ENCODE measurements at places on chromosomes 5 and 9. TPM values are rescaled to one million over a fixed set of nuclear protein-coding genes. Genes with fewer than 3 reads are reported as not detected.
A peak's percentile ranks its signal among the peaks of the same experiment; 100 is the strongest.

DNA sequence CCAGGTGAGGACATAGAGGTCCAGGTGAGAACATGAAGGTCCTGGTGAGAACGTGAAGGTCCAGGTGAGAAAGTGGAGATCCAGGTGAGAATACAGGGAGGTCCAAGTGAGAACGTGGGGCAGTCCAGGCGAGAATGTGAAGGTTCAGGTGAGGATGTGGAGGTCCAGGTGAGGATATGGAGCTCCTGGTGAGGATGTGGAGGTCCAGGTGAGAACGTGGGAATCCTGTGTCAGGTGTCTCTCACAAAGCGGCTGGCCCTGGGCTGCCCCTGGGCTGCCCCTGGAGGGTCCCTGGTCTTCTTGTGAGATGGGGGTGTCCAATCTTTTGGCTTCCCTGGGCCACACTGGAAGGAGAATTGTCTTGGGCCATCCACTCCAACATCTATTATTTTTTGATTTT is 133.4 kb downstream of the MRPL36 start:
- DNase-seq: peak; percentile 66

GRCh38 chr9:101354143-101354764 is 30.6 kb downstream of the BAAT start:
- DNase-seq: no peak

DNA sequence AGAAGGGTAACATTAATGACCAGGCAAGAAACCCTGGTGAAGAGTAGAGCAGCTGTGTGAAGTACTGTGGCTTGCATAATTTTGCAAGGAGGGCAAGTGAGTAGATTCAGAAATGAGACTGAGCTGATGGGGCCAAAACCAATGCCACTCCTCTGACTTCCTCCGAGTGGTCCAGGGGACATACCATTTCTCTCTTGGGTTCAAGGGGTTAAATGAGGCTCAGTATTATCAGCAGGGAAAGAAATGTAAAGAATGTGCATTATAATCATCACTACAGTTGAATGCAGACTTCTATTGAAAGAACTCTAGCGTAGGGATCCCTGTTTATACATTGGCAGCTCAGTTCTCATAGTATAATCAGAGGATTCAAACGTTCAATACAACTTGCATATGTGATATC is 9.9 kb downstream of the POLR3G start:
- DNase-seq: no peak

GRCh38 chr5:137730336-137730735 is 5.6 kb downstream of the KLHL3 start:
- no peak for DNase-seq

DNA sequence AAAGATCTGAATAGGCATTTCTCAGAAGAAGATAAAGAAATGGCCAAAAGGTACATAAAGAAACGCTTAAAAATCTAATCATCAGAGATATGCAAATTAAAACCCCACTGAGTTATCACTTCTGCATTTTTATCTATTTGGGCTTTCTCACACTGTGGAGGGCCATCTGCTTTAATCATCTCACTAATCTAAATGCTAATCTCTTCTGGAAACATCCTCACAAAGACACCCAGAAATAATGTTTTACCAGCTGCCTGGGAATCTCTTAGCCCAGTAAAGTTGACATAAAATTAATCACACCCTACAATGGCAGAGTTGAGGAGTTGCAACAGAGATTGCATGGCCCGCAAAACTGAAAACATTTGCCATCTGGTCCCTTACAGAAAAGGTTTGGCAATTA is 407.9 kb upstream of the CYLC2 start:
- no peak for DNase-seq

GRCh38 chr9:133732639-133733408 is 5.3 kb downstream of the SARDH start:
- no peak for DNase-seq

DNA sequence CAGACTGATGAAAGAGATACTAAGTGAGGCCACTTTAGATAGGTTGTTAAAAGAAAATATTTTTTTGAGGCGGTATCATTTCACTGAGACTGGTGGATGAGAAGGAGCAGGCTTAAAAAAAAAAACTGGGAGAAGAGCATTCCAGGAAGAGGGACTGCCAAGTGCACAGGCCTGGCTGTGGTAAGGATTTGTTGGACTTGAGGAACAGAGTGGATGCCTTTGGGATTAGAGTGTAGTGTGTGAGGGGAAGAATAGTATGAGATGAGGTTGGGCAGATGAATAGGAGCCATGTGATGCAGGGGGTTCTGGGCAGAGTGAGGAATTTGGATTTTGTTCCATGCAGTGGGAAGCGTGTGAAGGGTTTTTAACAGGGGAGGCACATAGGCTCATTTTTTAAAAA is 57.9 kb downstream of the PBX3 start:
- DNase-seq: no peak

DNA sequence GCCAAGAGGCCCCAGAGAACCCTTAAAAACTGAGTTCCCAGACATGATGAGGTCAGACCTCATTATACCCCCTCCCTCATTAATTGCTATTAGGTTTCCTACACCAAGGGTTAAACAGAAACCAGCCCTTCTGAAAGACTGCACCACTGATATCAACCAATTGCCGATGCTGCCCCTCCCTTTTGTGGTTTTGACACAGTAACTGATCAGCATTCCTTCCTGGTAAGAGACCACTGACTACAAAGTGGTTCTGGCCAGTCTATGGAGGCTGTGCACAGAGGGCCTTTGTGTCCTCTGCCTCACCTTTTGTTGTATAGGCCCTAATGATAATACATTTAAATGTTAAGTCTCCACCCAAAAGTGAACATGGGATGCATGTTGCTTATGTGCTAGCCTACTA is 201.5 kb downstream of the FRMD3 start:
- no peak for DNase-seq

DNA sequence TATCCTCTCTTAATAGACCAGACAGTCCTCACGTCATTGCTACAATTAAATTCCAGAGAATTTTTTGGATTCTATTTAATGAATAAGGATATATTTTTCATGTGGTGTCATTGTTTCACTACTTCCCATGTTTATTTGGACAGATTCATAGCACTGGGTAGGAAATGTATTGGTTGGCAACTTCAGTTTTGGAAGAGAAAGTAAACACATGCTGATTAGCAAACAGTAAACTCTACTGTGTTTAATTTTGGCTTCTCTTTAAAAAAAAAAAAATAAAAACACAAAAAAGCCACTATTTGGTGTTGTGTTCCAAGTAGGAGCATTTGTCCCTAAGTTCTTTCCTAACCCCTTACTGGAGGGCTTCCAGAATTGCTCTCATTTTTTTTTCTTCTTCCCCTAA is 77.3 kb downstream of the NFIB start:
- DNase-seq: no peak

GRCh38 chr5:102040326-102040725 is 255.8 kb downstream of the SLCO4C1 start:
- DNase-seq: no peak

- no peak for DNase-seq
These were observed 205.6 kb downstream of the DENND1A start for GRCh38 chr9:123724211-123724796.

- no peak for DNase-seq
These were observed 27.5 kb downstream of the SLIT3 start for GRCh38 chr5:169273451-169273850.

- DNase-seq: no peak
These were observed 83.4 kb downstream of the ACTL7B start for GRCh38 chr9:108772301-108772894.

GRCh38 chr5:30539004-30539634 is 654.4 kb upstream of the CDH6 start:
- DNase-seq: no peak

DNA sequence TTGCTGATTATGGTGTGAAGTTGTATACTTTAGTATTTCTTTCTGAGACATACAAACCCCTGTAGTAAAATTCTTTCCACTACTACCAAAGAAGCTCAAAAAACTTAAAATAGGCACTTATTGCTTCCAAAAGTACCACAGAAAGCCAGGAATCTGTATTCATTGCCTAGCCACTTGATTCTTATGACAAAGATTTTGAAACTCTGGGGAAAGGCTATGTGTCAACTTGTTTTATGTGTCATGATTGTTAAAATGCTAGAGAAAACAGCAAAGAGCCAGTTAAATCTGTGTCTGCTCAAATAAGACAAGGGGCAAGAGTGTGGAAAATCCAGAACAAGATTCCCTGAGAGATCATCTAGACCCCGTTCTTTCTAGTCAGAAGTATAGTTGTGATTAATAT is 6.0 kb downstream of the KIF2A start:
- DNase-seq: no peak

DNA sequence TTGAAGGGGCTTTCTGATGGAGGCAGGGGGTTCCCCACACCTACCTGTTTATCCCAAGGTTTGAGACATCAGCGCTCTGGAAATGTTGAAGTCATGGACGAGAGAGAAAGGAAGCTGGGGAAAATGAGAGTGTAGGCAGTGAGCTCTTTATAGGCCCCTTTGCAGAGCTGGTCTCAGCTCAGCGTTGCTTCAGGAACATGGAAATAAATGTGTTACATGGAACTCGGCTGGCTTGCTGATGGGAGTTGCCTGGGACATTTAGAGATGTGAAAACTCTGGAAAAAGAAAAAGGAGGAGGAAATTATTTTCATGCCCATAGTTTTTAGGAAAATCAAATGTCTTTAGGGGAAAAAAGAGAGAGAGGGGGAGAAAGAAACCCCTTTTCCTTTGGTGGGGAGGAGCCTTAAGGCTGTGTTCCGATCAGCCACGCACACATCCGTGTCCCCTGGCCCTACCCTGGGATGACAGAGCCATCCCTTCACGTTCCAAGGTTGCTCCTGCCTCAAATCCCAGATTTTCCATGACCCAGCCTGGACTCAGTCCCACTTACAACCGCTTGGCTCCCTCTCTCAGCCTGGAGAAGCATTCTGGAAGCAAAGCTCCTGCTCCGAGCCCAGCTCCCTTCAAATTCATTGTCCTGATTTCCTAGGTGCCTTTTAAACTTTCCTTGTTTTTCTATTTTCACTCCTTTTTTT is 78.3 kb downstream of the COL27A1 start:
- DNase-seq: peak; percentile 21

DNA sequence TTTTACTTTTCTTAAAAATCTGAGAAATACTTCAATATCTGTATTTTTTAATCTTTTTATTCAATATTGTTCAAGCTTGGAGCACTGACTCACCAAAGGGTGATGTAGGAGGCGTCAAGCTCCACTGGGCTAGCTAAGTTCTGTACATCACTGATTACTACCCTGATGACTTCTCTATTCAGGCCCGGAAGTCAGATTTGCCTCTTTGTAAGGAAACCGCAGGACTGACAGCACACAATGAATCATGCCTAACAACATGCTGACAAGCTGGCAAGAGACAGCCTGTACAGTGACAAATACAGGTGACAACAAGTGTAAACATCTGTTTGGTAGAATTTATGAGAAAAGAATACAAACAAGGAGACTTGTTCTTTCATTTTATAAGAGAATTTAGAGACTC is 627.9 kb upstream of the RORB start:
- DNase-seq: no peak

DNA sequence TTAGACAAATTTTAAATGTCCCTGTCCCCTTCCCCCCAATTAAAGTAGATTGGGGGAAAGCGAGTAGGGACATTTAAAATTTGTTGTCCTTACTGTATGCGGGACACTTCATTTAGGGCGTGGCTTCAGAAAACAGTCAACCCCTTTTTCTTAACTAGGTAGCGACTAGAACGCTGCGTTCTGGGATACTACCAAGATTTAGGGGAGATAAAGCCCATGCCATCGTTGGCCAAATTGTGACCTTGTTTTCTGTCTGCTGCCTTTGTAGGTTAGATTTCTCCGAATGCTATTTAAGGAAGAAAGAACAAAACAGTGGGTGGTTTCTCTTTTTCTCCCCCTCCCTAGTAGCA is 1.2 kb downstream of the CKS2 start:
- DNase-seq: no peak

- DNase-seq: no peak
These were observed 72.9 kb upstream of the PRLR start for GRCh38 chr5:35303152-35303551.

DNA sequence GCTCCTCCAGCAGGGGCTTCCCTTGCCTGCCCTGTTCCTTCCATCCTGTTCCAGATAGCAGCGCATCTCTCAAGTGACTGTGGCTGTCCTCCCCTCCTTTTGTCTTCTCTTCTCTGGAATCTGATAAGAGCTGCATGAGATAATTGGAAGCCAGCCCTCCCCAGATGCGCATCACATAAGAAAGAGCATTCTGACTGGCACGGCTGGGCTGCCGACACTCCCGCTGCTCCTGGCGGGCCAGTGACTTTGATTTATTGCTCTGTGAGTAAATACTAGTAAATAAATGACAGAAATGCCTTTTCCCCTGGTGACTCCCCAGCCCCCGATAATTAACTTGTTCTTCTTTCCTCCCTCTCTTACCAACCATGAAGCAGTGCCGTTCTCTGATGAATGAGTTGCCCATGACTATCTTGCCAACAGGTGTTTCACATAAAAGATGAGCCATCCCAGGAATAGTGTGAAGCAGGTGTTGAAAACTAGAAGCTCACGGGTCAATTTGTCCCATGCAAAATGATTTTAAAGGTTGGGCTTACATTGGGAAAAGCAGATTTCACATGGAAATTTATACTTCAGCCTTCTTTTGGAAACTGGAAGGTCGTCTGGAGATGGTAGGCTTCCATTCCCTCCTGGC is 212.3 kb downstream of the ERCC6L2 start:
- peak; percentile 49 for DNase-seq

DNA sequence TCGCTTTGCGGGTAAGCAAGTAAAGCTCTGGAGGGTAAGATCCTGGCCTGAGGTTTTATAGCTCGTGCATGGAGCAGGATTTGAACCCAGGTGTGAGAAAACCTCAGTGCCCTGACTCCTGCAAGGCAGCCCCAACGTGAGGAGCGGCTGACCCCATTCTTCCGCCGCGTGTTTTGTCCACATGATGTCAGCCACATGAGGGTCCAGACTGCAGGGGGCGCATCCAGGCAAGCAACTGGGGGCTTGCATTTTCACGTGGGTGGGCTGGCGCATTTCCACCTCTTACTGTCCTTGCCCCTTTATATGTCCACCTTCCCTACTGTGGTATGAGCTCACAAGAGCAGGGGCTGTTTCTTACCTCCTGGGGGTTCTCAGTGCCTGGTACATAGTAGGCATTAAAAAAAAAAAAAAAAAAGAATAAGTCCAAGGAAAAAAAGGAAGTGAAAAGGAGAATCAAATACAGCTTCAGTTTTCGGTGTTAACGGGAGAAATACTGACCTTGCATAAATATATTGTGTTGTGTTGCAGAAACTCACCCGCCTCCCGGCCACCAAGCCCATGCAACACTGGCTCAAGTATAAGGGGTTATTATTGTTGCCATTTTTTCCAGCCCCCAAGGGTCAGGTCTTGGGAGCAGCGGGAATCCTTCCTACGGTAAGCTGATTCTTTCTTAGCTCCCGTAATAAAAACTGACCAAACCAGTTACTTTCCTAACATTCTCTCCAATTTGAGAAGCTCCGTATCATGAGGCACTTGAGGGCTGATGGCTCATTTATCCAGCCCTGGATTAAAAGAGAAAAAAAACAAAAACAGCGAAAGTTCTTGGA is 15.0 kb downstream of the TLX3 start:
- DNase-seq: no peak

GRCh38 chr9:68577774-68578591 is 37.3 kb upstream of the TMEM252 start:
- DNase-seq: no peak

SEMA6A gene
- total RNA-seq: 7.0 TPM

CCDC69 gene
- 25.0 TPM for total RNA-seq

HTR1A gene
- total RNA-seq: not detected

GABRG2 gene
- total RNA-seq: not detected

HMGXB3 gene
- total RNA-seq: 27.5 TPM

ACOT12 gene
- total RNA-seq: 1.1 TPM

GABRP gene
- 6.8 TPM for total RNA-seq

PCDHA9 gene
- total RNA-seq: not detected

TSLP gene
- 0.46 TPM for total RNA-seq

SLC1A1 gene
- total RNA-seq: 1.1 TPM
